ENCODE measurements at places on chromosomes 2 and 18. TPM values are rescaled to one million over a fixed set of nuclear protein-coding genes. Genes with fewer than 3 reads are reported as not detected.
A peak's percentile ranks its signal among the peaks of the same experiment; 100 is the strongest.

Gene UGT1A10
- not detected for total RNA-seq

Gene POTEC
- not detected for total RNA-seq

Gene TRIP12
- total RNA-seq: 229 TPM

Gene BOLL
- not detected for total RNA-seq

Gene CFAP65
- total RNA-seq: 7.6 TPM

Gene B3GNT7
- 80.0 TPM for total RNA-seq

- H3K27me3 ChIP-seq: peaks cover 73% of the 10 kb centered on the region
- H3K4me3 ChIP-seq: peak overlapping the region; percentile 8
- DNase-seq: no peak
- H3K36me3 ChIP-seq: no peaks in the 10 kb centered on the region
- peaks cover 12% of the 10 kb centered on the region for H3K4me1 ChIP-seq
- H3K27ac ChIP-seq: no peak overlapping the region
These were observed 727 bp downstream of the KIF1A start for GRCh38 chr2:240819126-240819857.

DNA sequence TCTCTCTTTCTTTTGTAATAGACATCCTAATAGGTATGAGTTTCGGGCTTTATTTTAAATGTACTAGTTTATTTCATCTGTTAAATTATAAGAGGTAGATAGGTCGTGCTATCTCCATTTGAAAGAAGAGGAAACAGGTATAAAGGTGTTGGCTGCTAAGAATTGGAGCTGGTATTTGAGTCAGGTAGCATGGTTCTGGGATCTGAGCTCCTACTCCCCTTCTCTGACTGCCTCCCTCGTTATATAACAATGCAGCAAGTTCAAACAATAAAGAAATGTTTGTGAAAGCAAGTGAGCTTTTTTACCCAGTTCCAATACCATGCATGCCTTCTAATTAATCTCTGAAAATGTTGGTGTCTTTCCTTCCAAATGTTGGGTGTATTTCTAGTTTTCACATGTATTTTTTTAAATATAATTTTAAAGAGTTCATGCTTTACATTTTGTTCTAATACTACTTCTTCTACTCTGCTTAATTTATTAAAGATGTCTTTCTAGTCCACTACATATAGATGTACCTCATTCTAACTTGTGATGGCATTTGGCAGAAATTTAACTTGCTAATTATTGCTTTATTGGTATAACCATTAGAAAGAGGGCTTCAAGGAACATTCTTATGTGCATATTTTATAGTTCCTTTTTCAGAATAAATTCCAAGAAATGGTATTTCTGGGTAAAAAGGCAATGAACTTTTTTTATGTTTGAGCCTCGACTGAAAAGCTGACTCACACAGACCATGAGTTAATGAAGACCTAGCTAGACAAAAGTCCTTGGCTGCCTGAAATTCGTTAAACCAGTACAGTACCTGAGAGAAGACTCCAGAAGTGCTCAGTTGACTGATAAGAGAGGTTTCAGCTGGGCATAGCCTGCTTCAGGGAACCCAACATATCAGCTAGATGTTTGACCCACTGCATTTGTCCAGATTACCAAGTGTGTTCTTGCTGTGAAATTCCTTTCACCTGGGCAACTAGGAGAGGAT lies 133.5 kb downstream of the CERS6 start:
- no peaks in the 10 kb centered on the region for H3K27me3 ChIP-seq
- no peaks in the 10 kb centered on the region for H3K4me1 ChIP-seq
- no peak overlapping the region for H3K27ac ChIP-seq
- DNase-seq: no peak
- H3K4me3 ChIP-seq: no peak overlapping the region

- H3K27me3 ChIP-seq: peaks cover 4% of the 10 kb centered on the region
- no peak overlapping the region for H3K27ac ChIP-seq
- no peak for DNase-seq
- H3K36me3 ChIP-seq: no peaks in the 10 kb centered on the region
- peaks cover 15% of the 10 kb centered on the region for H3K4me1 ChIP-seq
These were observed 3.3 kb downstream of the APCDD1 start for GRCh38 chr18:10457767-10458166.

DNA sequence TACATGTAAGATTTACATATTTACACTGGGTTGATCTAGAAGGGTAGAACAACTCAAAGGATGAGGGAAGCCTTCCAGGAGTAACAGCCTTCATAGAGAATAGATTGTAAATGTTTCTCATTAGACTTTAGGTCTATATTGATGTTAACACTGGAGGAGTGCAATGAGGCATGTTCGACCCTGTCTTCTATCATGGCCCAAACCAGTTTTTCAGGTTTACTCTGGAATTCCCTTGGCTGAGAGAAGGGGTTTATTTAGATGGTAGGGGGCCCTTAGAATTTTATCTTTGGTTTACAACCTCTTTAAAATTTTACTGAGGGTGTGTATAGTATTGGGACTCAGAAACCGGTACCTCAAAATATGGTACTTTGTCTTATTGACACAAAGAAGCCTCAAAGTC lies 634.9 kb upstream of the PIK3C3 start:
- H3K27me3 ChIP-seq: no peaks in the 10 kb centered on the region
- no peaks in the 10 kb centered on the region for H3K4me1 ChIP-seq
- H3K36me3 ChIP-seq: no peaks in the 10 kb centered on the region
- no peak for DNase-seq
- H3K27ac ChIP-seq: no peak overlapping the region

- no peak overlapping the region for H3K27ac ChIP-seq
- no peaks in the 10 kb centered on the region for H3K4me1 ChIP-seq
- H3K27me3 ChIP-seq: no peaks in the 10 kb centered on the region
- DNase-seq: no peak
- no peak overlapping the region for H3K4me3 ChIP-seq
- H3K36me3 ChIP-seq: no peaks in the 10 kb centered on the region
These were observed 433.7 kb upstream of the SPRED2 start for GRCh38 chr2:65866148-65866547.

DNA sequence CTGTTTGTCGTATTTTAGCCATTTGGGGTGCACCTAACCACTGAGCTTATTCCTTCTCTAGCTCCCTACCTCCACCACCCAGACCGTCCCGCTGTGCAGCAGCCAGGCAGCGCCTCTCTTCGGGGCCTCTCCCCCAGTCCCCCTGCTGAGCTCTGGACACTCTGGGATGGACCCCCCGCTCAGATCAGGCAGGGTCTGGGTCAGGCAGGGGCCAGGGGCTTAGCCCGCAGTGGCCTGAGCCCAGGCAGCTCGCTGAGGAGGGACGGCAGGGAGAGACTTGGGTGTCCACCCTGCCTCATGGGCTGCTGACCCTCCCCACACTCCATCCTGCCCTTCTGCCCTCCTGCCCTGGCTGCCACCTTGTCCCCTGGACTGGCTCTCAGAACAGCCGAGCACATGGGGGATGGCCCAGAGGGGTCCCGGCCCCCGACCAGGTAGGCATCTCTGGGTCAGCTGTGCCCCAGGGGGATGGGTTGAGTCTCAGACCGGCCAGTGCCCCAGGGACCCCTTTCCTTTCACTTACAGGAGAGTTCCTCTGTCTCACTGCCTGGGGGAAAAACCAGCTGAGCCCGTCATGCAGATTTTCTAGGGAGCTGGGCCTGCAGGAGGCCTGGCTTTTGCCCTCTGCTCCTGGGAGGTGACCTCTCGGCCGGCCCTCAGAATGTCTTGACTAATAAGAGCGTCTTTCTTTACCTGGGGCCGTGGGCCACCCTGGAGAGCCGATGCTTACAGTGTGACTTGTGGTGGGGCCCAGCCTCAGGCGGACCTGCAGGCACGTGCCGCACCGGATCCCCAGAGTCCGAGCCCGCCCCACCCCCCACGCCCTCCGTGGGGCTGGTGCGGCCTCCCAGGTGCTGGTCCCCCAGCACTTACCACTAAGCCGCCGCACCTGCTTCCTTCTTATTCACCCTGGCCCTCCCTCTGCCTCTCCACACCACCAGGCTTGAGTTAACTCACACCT lies 22.8 kb upstream of the PXDN start:
- H3K36me3 ChIP-seq: no peaks in the 10 kb centered on the region
- H3K4me1 ChIP-seq: no peaks in the 10 kb centered on the region
- no peaks in the 10 kb centered on the region for H3K27me3 ChIP-seq

DNA sequence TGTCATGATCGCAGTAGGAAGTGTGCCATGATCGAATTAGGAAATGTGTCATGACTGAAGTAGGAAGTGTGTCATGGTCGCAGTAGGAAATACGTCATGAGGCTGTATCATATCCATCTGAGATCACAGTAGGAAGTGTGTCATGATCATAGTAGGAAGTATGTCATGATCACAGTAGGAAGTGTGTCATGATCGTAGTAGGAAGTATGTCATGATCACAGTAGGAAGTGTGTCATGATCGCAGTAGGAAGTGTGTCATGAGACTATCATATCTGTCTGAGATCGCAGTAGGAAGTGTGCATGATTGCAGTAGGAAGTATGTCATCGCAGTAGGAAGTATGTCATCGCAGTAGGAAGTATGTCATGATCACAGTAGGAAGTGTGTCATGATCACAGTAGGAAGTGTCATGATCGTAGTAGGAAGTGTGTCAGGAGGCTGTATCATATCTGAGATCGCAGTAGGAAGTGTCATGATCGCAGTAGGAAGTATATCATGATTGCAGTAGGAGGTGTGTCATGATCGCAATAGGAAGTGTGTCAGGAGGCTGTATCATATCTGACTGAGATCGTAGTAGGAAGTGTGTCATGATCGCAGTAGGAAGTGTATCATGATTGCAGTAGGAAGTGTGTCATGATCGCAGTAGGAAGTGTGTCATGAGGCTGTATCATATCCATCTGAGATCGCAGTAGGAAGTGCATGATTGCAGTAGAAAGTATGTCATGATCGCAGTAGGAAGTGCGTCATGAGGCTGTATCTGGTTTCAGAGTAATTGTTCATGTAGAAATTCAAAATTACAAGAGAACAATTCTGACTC lies 56.4 kb upstream of the NFATC1 start:
- no peak overlapping the region for H3K4me3 ChIP-seq
- H3K4me1 ChIP-seq: no peaks in the 10 kb centered on the region
- no peak overlapping the region for H3K27ac ChIP-seq
- DNase-seq: no peak

- H3K4me3 ChIP-seq: no peak overlapping the region
- H3K27me3 ChIP-seq: no peaks in the 10 kb centered on the region
- H3K27ac ChIP-seq: no peak overlapping the region
- no peak for DNase-seq
These were observed 11.2 kb downstream of the KIAA2012 start for GRCh38 chr2:202084265-202084664.
